ENCODE measurements at places on chromosomes 12 and 14.

GRCh38 chr12:59927032-59927431 is 331.2 kb downstream of the SLC16A7 start:
- DNase-seq: no peak

DNA sequence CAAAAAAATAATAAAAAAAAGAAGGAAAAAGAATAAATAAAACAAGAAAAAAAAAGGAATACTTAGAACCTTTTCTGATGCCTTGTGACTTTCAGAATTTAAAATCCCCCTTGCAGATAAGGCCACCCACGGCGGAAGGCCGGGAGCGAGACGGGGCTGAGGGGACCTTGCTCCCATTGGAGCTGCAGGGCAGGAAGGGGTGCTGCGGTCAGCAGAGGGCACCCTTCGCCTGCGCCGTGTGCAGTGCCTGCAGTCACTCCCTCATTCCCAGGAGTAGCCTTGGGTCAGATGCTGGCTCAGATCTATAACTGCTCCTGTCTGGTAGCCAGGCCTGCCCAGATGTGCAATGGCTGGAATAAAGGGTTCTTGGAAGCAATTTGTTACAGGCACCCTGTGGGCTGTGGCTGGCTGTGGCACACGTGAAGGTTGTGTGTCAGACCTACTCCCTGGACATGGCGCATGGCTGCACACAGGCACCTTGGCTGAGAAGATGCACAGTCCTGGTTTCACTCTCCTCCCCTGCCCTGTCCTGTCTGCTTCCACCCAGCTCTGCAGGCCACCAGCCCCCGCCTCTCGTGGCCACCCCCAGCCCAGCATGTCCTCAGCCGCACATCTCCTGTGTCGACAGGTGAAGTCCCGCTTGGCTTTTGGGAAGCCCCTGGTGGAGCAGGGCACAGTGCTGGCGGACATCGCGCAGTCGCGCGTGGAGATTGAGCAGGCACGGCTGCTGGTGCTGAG is 13.4 kb upstream of the ALDH2 start:
- DNase-seq: no peak

- no peak for DNase-seq
Observed at GRCh38 chr12:71475280-71475679, 35.7 kb downstream of the LGR5 start.

- no peak for DNase-seq
Observed at GRCh38 chr12:18551701-18552100, 186.1 kb downstream of the PLCZ1 start.

- DNase-seq: no peak
Observed at GRCh38 chr12:113094738-113095137, 38.2 kb downstream of the DTX1 start.

DNA sequence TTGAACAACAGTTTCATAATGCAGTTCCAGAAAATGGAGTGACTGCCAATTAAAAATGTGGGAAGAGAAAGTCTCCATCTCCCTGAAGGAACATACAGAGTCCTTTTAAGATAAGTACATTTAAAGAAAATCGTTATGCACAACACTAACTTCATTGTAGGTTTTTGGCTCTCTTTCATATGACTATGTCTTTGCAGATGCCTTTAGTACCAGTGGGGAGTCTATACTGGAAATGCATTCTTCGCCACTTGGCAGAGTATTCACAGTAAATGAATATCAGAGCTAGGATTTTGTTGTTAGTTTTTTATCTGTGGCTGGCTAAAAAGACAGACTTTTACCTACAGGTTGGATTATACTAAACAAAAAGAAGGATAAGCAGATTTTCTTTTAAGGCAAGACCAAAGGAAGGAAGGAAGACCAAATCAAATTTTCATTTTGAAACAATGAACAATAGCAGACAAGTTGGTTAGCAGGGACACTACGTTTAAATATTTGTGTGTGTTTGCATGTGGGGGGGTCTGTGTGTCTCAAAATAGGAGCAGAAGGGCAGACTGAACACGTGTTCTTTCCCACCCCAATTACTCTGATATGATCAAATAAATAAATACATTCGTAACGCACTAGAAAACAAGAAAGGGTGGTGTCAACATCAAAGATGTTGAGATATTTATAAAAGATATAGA is 124.5 kb downstream of the BTG1 start:
- no peak for DNase-seq

Measured in activated naive CD8-positive, alpha-beta T cell treated with anti-CD3 and anti-CD28 coated beads for 36 hours (primary cell).